ENCODE measurements at places on chromosomes 3 and 15.
A peak's percentile ranks its signal among the peaks of the same experiment; 100 is the strongest.

GRCh38 chr3:58215317-58216025 lies 4.7 kb upstream of the DNASE1L3 start:
- DNase-seq = no peak
- peaks cover 43% of the 10 kb centered on the region for H3K4me1 ChIP-seq
- no peaks in the 10 kb centered on the region for H3K36me3 ChIP-seq
- H3K27me3 ChIP-seq = no peaks in the 10 kb centered on the region
- H3K27ac ChIP-seq = peak overlapping the region; percentile 97

DNA sequence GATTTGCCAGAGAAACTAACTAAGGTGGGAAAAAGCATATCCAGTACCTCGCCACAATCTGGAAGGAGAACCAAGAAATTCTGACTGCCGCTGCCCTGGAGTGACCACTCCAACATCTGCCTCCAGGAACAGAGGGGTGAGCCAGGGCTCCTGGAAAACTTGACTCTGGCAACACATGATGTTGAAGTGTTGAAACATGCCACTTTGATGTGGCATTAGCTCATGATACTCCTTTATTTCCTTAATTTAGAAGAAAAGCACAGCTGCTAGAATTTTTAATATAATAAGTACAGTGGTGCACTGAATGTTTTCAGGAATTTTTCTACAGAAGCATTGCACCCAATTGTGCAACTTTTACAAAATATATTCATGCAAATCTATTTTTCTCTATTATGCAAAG lies 109.9 kb upstream of the BCL6 start:
- DNase-seq = no peak
- H3K4me1 ChIP-seq = no peaks in the 10 kb centered on the region
- H3K27me3 ChIP-seq = peaks cover 7% of the 10 kb centered on the region

DNA sequence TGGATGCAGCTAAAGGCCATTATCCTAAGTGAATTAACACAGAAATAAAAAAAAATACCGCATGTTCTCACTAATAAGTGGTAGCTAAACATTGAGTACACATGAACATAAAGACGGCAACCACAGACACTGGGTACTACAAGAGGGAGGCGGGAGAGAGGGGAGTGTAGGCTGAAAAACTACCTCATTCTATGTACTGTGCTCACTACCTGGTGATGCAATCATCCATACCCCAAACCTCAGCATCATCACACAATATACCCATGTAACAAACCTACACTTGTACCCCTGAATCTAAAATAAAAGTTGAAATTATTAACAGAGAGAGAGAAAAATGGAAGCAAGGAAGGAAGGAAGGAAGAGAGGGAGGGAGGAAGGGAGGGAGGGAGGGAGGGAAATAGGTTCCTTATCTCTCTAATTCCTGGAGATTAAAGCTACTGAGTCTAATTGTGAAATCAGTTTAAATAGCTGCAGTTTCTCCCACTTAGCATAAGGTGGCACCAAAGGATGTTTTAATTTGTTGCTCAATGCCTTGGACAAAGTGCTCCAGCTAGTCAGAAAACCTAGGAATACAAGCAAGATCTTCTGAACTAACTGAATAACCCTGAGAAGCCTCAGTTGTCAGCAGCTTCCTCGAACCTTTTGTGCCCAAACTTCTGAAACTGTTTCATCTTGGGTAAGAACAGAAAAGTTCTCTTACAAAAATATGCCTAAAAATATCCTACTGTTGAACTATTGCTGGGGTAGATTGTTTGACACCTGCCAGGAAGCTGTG lies 79.4 kb upstream of the ATP11B start:
- peaks cover 9% of the 10 kb centered on the region for H3K4me1 ChIP-seq
- H3K27me3 ChIP-seq = peaks cover 2% of the 10 kb centered on the region
- H3K4me3 ChIP-seq = no peak overlapping the region
- DNase-seq = no peak
- H3K36me3 ChIP-seq = no peaks in the 10 kb centered on the region

- H3K36me3 ChIP-seq = no peaks in the 10 kb centered on the region
- H3K27ac ChIP-seq = peak overlapping the region; percentile 3
- no peaks in the 10 kb centered on the region for H3K27me3 ChIP-seq
- H3K4me3 ChIP-seq = no peak overlapping the region
- no peak for DNase-seq
Observed at GRCh38 chr15:72113347-72114031, 4.5 kb downstream of the MYO9A start.

DNA sequence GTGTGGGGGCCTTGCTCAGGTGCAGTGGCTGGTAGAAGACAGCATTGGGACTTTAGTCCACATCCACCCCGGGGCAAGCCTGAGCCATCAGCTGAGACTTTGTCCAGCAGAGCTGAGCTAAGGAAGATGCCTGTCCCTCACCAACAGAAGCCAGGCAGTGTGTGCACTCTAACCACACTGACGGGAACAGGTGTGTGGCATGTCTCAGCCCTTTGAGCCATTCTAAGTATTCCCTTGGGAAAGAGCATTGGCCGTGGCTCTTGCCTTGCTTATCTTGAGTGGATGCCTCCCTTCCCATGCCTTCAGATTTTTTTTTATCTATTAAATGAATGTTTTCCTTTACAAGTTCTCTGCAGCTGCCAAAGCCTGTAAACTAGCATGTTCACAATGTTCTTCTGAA lies 3.5 kb downstream of the GABRA5 start:
- no peaks in the 10 kb centered on the region for H3K4me1 ChIP-seq
- no peaks in the 10 kb centered on the region for H3K27me3 ChIP-seq
- no peak for DNase-seq

GRCh38 chr3:12947504-12948369 lies 106.4 kb upstream of the RPL32 start:
- DNase-seq = no peak
- H3K27me3 ChIP-seq = no peaks in the 10 kb centered on the region
- H3K4me3 ChIP-seq = no peak overlapping the region
- H3K27ac ChIP-seq = peak overlapping the region; percentile 70

- H3K36me3 ChIP-seq = peaks cover 2% of the 10 kb centered on the region
- no peak for DNase-seq
- no peak overlapping the region for H3K4me3 ChIP-seq
- no peak overlapping the region for H3K27ac ChIP-seq
- no peaks in the 10 kb centered on the region for H3K27me3 ChIP-seq
Observed at GRCh38 chr3:104537323-104537722, 829.4 kb upstream of the ALCAM start.

GRCh38 chr15:98963444-98963843 lies 44.1 kb downstream of the PGPEP1L start:
- H3K27me3 ChIP-seq = peaks cover 4% of the 10 kb centered on the region

GRCh38 chr3:100155128-100155527 lies 40.8 kb upstream of the FILIP1L start:
- no peak for DNase-seq
- no peaks in the 10 kb centered on the region for H3K27me3 ChIP-seq
- no peak overlapping the region for H3K27ac ChIP-seq
- no peak overlapping the region for H3K4me3 ChIP-seq
- peaks cover 34% of the 10 kb centered on the region for H3K36me3 ChIP-seq

GRCh38 chr15:84725001-84725491 lies 9.1 kb upstream of the SEC11A start:
- DNase-seq = no peak
- no peaks in the 10 kb centered on the region for H3K27me3 ChIP-seq

- DNase-seq = no peak
- peaks cover 2% of the 10 kb centered on the region for H3K36me3 ChIP-seq
- peaks cover 5% of the 10 kb centered on the region for H3K27me3 ChIP-seq
- H3K4me1 ChIP-seq = peaks cover 11% of the 10 kb centered on the region
Observed at GRCh38 chr3:51719410-51720025, 12.7 kb downstream of the GRM2 start.

DNA sequence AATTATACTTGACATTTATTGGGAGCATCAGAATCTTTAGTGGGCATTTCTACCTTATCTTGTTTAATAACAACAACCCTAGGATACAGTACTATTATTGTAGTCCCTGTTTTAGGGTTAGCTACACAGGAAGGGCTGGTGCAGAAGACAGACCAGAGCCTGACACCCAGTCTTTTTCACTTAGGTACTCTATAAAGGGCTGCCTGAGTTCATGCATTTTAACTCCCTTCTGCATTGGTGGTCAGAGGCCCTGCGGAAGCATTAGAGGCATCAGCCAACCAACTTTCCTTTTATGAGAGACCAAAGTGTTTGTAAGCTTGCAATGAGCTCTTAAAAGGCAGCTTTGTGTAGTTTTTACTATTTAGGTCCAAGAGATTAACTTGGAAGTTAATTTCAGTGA lies 105.4 kb downstream of the PLCL2 start:
- H3K4me1 ChIP-seq = peaks cover 43% of the 10 kb centered on the region
- H3K36me3 ChIP-seq = peaks cover 5% of the 10 kb centered on the region
- no peak for DNase-seq
- H3K27ac ChIP-seq = no peak overlapping the region
- H3K4me3 ChIP-seq = no peak overlapping the region

DNA sequence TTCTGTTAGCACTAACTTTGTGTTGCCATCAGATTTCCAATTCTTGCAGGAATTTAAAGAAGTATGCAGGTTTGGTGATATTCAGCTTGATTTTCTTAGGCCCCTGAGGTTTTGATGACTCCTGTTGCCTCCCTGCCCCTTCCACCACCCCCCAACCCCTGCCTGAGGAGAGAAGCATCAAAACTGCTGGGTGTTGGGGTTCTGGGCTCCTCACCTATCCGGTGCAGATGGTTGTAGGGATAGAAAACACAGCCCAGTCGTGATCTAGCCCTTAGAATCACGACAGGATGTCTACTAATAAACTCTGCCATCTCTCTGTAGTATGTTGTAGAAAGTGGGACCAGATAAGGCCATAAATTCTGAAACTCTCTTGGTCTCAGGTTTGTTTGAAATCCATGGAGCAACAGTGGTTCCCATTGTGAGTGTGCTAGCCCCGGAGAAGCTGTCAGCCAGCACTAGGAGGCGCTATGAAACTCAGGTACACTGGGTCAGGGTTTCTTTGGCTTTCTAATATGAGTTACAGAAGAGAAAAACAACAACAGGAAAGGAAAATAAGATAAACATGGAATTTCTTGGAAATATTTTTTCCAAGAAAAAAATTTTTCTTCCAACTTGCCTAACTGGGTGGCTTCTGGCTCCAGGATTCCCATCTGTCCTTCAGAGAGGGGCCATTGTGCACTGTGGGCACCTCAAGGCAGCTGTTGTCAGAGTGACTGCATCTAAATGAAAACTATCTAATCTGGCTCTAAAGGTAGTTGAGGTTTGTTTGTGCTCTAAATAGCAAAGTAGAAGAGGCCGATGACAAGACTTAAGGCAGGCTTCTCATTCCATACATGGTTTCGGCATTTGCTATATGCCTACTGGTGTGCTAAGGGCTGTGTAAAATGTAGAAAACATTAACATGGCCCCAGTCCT lies 8.7 kb downstream of the SRP14 start:
- no peak overlapping the region for H3K4me3 ChIP-seq
- H3K27me3 ChIP-seq = no peaks in the 10 kb centered on the region
- H3K27ac ChIP-seq = peak overlapping the region; percentile 20
- no peak for DNase-seq

GRCh38 chr3:184016811-184017671 lies 643 bp downstream of the ABCC5 start:
- peak overlapping the region; percentile 84 for H3K27ac ChIP-seq
- peaks cover 15% of the 10 kb centered on the region for H3K4me1 ChIP-seq
- peak; percentile 54 for DNase-seq
- peaks cover 1% of the 10 kb centered on the region for H3K36me3 ChIP-seq
- peak overlapping the region; percentile 99 for H3K4me3 ChIP-seq
- peaks cover 10% of the 10 kb centered on the region for H3K27me3 ChIP-seq

GRCh38 chr15:74589826-74590225 lies 25.8 kb upstream of the CLK3 start:
- no peaks in the 10 kb centered on the region for H3K27me3 ChIP-seq
- peaks cover 16% of the 10 kb centered on the region for H3K36me3 ChIP-seq
- no peak overlapping the region for H3K27ac ChIP-seq
- no peak for DNase-seq
- peaks cover 2% of the 10 kb centered on the region for H3K4me1 ChIP-seq

GRCh38 chr15:99435877-99436541 lies 129.8 kb upstream of the MEF2A start:
- peaks cover 30% of the 10 kb centered on the region for H3K4me1 ChIP-seq
- no peaks in the 10 kb centered on the region for H3K36me3 ChIP-seq
- H3K4me3 ChIP-seq = no peak overlapping the region
- DNase-seq = no peak
- peak overlapping the region; percentile 78 for H3K27ac ChIP-seq

All from memory B cell (primary cell).